Left renal cortex interstitium (tissue), 4 donors: ENCODE measurements at places on chromosomes 3 and 15. TPM values are rescaled to one million over a fixed set of nuclear protein-coding genes. Genes with fewer than 3 reads are reported as not detected.

The FETUB gene
- 0.48 TPM for polyA plus RNA-seq

The MUC4 gene
- polyA plus RNA-seq, result 0.59 TPM

The ERICH6 gene
- 0.46 TPM for polyA plus RNA-seq

The ADGRG7 gene
- polyA plus RNA-seq, result 0.05 TPM

The PLIN1 gene
- 1.5 TPM for polyA plus RNA-seq

The ECE2 gene
- polyA plus RNA-seq, result 0.08 TPM

The SCG5 gene
- polyA plus RNA-seq, result 22.0 TPM

The SYNM gene
- polyA plus RNA-seq, result 1.7 TPM

The CAMKV gene
- 0.14 TPM for polyA plus RNA-seq

The GTPBP8 gene
- polyA plus RNA-seq, result 24.6 TPM

DNA sequence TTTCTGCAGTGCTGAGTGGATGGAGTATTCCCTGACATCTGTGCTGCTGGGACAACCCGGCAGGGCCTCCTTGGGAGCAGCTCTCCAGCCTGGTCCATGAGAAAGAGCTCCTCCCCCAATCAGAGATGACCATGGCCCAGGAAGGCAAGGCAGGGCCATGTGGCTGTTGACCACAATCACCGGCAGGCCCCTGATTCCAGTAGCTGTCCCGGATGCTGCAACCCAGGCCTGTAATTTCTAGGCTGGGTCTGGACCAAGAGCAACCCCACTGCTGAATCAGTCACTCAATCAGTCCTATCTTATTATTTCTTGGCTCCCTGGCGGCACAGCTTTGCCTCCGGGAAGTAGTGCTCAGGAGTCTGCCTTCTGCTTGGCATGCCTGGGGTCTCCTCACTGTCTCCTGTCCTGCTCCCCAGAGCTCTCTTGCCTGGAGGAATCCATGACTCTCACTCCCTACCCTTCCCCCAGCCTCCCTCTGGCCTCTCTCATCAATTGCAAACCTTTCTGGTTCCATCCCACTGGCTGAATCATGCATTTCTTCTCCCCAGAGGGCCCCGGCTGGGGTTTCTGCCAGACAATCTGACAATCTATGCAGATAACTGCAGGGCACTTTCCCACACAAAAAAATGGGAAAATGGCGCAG, 32.6 kb upstream of the ITGA11 start:
- no peak for DNase-seq

GRCh38 chr3:148643389-148643840, 54.3 kb upstream of the AGTR1 start:
- no peak for DNase-seq

- DNase-seq, result no peak
Measured at GRCh38 chr15:40877694-40878093, 3.7 kb upstream of the RHOV start.

DNA sequence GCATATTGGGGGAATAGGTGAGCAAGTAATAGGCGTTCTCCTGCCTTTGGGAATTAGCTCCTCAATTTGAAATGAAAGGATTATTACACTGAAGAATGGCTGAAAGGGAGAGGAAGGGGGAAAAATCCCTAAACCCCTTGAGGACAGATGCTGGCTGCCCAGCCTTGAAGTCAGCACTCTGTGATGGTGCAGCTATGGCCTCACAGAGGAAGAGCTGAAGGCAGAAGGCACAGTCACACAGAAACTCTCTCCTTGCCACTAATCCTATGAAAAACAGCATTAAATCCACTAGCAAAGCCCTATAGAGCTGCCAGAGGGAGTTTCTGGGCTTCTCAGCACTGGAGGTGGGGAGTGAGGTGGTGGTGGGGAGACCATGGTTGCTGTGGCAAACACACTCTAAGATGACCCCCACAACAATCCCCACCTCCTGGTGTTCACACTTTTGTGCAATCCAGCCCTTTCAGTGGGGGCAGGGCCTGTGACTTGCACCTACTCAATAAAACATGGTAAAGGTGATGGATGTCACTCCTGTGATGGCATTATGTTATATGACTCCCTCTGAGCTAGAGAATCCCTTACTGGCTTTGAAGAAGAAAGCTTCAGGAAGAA, 101.2 kb downstream of the RFTN1 start:
- no peak for DNase-seq

GRCh38 chr3:25663347-25663868, 1.3 kb downstream of the TOP2B start:
- DNase-seq, result no peak

GRCh38 chr3:115415246-115415996, 207.9 kb upstream of the GAP43 start:
- DNase-seq, result no peak

- DNase-seq, result no peak
Measured at GRCh38 chr15:70669966-70670658, 93.2 kb downstream of the UACA start.

GRCh38 chr3:50470658-50471057, 32.8 kb downstream of the CACNA2D2 start:
- DNase-seq, result no peak

- DNase-seq, result peak; percentile 48
Measured at GRCh38 chr15:56491110-56491722, 26.3 kb upstream of the MNS1 start.

DNA sequence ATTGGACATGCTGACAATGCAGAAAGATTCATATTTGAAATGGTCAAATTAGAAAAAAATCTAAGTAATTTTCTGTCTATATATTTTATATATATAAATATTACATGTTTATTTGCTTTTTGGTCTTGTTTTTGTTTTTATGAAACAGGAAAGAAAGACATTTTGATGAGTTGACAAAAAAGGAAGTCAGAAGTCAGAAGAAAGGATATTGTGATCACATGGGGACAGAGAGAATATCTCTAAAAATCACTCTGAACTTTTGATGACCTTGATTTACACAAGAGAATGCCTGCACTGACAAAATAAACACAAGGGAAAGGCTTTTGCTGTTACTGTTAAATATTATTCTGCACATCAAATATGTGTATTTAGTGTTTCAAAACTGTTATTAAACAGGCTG, 811.2 kb downstream of the SI start:
- DNase-seq, result no peak

- DNase-seq, result no peak
Measured at GRCh38 chr3:13079051-13079450, 5.8 kb upstream of the IQSEC1 start.

DNA sequence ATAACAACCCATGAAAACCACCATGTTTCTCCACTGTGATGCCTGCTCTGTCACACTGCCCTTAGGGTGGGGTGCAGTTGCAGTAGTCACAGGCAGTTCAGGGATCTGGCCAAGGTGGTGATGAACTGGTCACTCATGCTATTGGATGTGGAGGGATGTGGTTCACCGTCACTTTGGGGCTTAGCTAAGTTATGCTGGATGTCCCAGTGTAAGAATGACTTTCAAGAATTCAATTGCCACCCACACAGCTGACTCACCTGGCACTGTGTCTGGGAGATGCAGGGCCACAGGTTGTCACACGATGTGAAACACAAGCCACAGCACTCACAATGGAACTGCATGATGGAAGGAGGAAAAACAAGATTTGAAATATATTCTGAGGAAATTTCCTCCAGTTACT, 146.1 kb upstream of the CTNNB1 start:
- no peak for DNase-seq

- no peak for DNase-seq
Measured at GRCh38 chr3:24472358-24472757, 22.3 kb downstream of the THRB start.

GRCh38 chr15:84832448-84833040, 15.4 kb downstream of the ALPK3 start:
- DNase-seq, result no peak

DNA sequence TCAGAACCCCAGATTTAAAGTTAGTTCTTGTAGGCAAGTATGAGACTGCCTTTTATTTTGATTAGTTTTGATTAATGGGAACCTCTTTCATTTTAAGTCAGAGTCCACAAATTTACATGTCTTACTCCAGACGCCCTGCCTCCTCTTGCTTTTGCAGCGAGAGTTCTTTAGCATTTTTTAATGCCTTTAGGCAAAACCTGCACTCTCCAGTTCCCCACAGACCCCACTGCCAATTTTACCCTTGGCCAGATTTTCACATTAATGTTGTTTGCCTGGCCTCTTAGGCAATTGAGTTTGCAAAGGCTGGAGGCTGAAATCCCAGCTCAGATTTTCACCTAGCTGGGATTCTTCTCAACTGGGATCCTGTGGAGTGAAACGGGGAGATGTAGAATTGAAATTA, 85.8 kb downstream of the GAP43 start:
- no peak for DNase-seq

GRCh38 chr3:12327021-12327420, 38.2 kb downstream of the PPARG start:
- DNase-seq, result no peak

GRCh38 chr3:197021231-197021630, 8.4 kb downstream of the MELTF start:
- no peak for DNase-seq

GRCh38 chr3:126292318-126293070, 64.7 kb downstream of the KLF15 start:
- no peak for DNase-seq

- no peak for DNase-seq
Measured at GRCh38 chr3:128344052-128344735, 122.5 kb downstream of the DNAJB8 start.

GRCh38 chr15:60396100-60396499, 1.7 kb downstream of the ANXA2 start:
- no peak for DNase-seq

DNA sequence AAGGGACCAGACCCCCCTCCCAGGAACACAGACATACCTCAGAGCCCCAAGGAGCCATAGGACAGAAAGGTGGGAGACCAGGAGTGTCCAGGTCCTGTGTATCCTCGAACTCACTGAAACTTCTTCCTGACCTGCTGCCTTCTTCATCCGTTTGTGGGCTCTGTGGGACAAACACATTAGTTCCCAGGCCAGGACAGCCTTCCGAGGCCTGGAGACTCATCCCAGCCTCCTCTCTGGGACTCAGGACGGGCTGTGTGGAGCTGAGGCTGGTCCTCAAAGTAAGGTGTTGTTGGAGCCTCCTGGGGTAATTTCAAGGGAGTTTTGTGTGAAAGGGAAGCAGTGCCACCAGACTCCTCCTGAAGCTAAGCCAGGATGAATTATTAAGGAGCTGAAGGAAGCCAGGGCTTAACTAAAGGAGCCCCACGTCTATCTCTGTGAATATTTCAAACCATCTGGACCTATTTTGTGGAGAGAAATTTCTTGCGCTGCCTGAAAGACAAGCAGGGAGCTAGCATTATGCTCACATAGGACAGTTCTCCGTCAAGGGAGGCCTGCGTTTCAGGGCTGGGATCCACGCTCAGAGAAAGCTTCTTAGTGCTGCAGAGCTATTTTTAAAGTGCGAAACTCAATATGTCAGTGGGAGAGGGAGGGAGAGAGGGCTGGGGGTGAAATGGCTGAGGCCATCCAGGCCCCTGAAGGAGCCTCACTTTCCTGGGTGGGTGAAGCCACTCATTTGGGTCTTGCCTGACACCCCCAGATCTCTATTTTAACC, 29.8 kb upstream of the PLA2G4E start:
- no peak for DNase-seq

- DNase-seq, result no peak
Measured at GRCh38 chr3:45612138-45612537, 17.6 kb downstream of the LIMD1 start.

GRCh38 chr15:72916897-72917296, 133.3 kb upstream of the ADPGK start:
- no peak for DNase-seq

DNA sequence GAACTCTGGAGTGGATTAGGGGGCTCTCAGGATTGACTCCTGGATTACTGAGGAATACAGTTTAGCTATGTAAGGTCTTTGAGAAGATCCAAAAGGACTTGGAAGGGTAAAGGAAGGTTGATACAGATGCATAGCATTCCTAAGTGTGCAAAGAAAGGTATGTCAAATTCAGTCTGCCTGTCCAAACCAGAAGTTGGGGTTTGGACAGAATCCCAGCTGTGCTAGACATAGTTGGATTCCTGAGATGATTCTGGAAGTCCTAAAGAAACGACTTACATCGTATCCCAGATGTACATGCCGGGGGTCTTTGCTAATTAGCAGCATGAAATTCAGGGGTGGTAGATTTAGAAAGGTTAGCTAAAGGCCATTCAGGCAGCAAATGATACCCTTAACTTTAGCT, 97.7 kb upstream of the TSPAN3 start:
- DNase-seq, result no peak

- peak; percentile 62 for DNase-seq
Measured at GRCh38 chr3:126212620-126213378, 32.4 kb upstream of the ALDH1L1 start.
